Right renal cortex interstitium (tissue), 3 donors: ENCODE measurements at places on chromosomes 13 and 19.

DNA sequence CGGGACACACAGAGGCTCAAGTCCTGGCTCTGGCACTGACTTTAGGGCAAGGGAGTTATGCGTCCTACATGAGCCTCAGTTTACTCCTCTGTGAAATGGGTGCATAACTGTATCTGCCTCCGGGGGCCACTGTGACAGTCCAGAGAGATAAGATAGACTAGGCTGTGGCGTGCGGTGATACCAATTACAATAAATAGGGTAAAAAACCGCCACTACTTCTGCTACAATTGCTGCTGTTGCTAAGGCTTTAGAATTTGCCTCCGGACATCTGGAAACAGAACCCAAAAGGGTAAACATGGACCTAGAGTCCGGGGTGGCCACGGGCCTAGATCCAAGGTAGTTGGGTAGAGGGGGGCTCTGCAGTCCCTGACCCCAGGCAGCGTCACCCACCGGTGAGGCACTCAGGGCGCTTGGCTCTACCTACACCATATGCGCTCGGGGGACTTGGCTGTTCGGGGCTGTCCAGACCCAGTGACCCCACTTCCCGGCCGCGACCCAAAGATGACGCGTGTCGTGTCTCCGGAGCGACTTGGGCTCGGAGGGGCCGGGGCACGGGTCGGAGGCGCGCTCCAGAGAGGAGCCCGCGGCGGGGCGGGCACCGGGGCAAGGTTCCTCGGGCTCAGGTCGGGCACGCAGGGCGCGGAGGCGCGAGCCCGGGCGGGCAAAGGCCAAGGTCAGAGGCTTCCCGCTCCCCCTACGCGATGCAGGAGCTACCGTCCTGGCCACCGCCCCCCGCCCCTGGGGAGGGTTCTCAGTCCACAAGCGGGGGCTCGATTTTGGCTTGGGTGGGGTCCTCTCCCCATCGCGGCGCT is 1.1 kb downstream of the INSR start:
- DNase-seq = no peak

DNA sequence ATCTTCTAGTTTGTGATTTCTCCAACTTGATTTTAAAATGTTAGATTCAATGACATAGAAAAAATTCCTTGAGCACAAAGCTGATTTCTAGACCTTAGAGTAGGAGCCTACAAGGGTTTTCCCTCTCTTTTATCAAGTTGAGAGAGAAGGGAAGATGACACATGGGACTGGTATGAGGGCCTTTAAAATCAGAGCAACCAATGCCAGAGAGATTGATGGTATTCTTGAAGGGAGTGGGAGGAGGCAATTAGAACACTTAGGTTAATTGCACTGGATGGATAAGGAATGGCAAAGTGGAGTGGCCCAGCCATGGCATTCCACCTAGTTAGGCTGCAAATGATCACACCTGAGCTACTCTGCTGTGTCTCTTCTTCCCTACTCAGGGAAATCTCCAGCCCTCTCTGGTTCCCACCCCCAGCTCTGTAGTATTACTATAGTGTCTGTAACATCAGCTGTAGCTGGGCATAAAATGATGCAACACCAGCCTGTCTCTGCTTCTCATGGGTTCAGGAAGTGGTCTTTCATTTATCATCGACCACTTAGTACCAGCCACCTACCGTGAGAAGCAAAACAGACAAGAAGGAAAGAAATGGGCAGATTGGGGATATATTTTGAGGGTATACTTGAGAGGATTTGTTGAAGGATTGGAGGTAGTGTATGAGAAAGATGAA is 333.6 kb downstream of the DLEU7 start:
- DNase-seq = no peak

DNA sequence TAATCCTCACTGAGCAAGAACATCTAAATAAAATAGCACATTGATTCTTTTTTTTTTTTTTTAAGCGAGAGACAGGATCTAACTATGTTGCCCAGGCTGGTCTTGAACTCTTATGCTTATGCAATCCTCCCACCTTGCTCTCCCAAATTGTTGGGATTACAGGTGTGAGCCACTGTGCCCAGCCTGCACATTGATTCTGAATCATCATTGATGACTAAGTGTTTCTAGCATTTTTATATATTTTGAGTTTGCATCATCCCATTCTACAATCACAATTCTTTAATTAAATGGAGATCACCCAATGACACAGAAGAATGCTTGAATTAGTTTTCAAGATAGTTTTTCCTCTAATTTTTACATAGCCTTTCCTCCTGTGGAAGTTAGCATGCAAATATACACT is 354.1 kb downstream of the KLF5 start:
- no peak for DNase-seq

DNA sequence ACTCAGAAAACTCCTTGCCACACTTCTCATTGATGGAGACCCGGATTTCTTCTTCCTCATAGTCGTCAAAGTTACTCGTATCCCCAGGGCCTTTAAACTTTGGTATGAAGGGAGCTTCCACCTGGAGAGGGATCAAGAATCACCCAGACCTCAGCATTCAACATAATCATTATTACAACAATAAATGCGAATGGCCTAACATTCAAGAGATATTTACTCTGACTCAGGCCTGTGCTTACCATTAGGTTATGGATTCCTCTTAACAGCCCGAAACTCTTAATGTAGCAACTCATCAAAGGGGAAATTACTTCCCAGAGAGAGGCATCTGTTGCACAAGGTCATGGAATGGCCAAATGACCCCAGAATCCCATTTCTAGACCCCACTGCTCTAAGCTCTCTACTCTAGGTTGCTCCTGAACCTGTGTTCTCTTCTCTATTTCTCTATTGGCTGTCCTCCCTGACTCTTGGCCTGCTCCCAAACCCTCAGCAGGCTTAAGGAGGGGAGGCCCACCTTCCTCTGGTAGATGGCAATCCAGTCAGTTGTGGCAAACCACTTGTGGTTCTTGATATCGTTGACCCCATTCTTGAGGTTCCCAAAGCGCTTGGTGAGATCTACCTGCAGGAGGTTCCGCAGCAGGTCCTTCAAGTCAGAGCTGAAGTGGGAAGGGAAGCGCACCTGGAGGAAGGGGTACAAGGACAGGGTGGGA is 2.7 kb upstream of the SAMD1 start:
- DNase-seq = no peak

GRCh38 chr13:110092831-110093247 is 214.1 kb downstream of the COL4A1 start:
- DNase-seq = no peak

- no peak for DNase-seq
Measured at GRCh38 chr13:110685305-110686020, 20.5 kb downstream of the CARS2 start.
